ENCODE measurements at places on chromosomes 4 and X.

- DNase-seq: no peak
Observed at GRCh38 chr4:187118166-187118565, 394.5 kb upstream of the FAT1 start.

GRCh38 chr4:40003986-40004385 is 26.3 kb upstream of the PDS5A start:
- DNase-seq: no peak

DNA sequence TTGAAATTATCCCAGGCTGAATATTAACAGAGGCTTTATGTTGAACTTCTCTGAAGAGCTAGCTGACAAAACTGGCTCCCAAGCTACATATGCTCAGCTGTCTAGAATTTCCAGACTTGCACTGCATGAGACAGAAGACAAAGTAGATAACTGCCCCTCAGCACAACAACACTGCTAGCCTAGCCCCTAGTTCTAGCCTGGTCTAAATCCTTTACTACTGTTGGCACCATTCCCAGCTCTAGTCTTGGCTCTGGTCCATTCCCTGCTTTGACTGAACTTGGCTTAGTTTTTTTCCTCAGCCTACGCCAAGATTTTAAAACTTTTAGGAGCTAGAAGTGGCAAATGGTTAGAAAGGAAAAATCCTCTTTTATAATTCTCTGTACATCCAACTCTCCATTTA is 7.6 kb upstream of the OPHN1 start:
- DNase-seq: no peak

DNA sequence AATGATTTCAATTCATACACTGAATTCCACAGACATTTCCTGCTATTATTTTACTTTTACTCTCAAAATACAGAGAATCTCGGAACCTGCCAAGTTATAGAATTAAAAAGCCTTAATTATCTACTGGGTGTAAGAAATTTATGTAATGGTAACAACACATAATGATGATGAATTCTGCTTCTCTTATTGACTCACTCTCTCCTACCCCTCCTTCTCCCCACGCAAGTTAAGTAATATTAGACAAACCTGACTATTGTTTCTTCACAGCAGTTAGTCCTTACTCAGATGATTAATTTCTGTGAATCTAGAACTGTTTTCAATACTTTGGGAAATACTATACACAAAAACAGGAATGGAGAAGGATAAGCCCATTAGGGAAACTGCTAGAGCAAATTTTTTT is 762.0 kb downstream of the CCSER1 start:
- DNase-seq: no peak

- no peak for DNase-seq
Observed at GRCh38 chrX:104270916-104271512, 16.3 kb upstream of the ESX1 start.

GRCh38 chr4:146654687-146655520 is 16.2 kb downstream of the POU4F2 start:
- no peak for DNase-seq

- no peak for DNase-seq
Observed at GRCh38 chr4:142883040-142883832, 37.1 kb upstream of the INPP4B start.

All from stimulated activated CD8-positive, alpha-beta memory T cell treated with anti-CD3 and anti-CD28 coated beads, Interleukin-15, amount 100 ng/mL, for 1 hour (primary cell).